Caco-2 (cell line): ENCODE measurements at places on chromosomes 1 and 21. TPM values are rescaled to one million over a fixed set of nuclear protein-coding genes. Genes with fewer than 3 reads are reported as not detected.

PAPPA2 gene
- 0.02 and 0.18 TPM in 2 replicates for total RNA-seq

AUNIP gene
- total RNA-seq: 12.3 and 16.8 TPM in 2 replicates

DNA sequence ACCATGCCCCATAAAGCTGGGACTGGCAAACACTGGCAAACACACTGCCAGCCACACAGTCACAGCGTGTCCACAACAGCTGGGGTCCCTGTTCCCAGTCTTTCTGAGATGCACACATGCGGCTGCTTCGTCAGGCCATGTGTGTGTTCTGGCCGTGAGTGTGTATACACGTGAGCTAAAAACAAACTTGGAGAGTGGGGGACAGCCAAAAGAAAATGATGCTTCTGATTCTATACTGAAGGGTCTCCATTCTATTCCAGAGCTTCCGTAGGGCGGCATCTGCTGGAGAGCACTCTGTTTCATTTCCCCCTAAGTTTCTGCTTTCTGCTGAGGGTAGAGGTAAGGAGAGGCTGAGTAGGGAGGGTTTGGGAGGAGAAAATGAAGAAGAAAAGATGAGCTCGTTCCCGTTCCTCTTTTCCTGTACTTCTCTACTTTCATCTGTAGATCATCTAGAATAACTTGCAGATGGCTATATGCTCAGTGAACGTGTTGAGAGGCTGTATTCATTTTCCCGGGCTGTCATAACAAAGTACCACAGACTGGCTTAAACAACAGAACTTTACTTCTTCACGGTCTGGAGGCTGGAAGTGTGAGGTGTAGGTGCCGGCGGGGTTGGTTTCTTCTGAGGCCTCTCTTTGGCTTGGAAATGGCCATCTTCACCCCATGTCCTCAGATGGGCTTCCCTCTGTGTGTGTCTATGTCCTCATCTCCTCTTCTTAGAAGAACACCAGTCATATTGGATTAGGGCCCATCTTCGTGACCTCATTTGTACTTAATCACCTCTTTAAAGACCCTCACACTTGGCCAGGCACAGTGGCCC, 151.6 kb downstream of the TOMM20 start:
- peak; percentile 8 for DNase-seq

GRCh38 chr1:245682638-245683628, 528.1 kb downstream of the KIF26B start:
- DNase-seq: no peak
